ENCODE measurements at places on chromosomes 7 and 10.

DNA sequence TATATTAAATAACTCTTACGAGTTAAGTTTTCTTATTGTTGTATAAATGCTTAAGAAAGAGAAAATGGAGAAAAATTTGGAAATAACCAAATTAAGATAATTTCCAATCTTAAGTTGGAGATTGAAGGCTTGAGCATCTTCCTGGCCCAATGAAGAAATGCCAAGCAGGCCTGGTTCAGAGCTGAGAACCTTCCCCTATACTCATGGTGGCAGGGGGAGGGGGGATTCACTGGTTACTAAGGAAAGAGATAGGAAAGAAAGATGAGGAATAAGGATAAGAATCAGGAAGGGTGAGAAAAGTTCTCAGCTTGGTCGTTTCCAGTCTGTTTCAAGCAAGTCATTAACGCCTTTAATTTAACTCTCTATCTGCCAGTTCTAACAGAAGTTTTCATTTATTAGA, 166.2 kb downstream of the AVL9 start:
- H3K4me1 ChIP-seq: no peaks in the 10 kb centered on the region
- no peak overlapping the region for H3K4me3 ChIP-seq
- H3K27me3 ChIP-seq: no peaks in the 10 kb centered on the region
- no peak for DNase-seq

- no peaks in the 10 kb centered on the region for H3K36me3 ChIP-seq
- DNase-seq: no peak
- peaks cover 3% of the 10 kb centered on the region for H3K4me1 ChIP-seq
- H3K27ac ChIP-seq: no peak overlapping the region
Observed at GRCh38 chr7:80277434-80278427, 143.1 kb downstream of the GNAI1 start.

- H3K36me3 ChIP-seq: no peaks in the 10 kb centered on the region
- H3K27ac ChIP-seq: no peak overlapping the region
- DNase-seq: no peak
- H3K4me1 ChIP-seq: no peaks in the 10 kb centered on the region
Observed at GRCh38 chr10:100209303-100209702, 20.1 kb downstream of the CHUK start.

GRCh38 chr7:128030654-128031611, at the start of gene LRRC4:
LRRC4 (minus strand) TSS chr7:128031437; CDS start chr7:128030640, 797 bp downstream.
- peak within 1 kb of the TSS; percentile 50 for H3K27ac ChIP-seq
- H3K27me3 ChIP-seq: no peaks in the 10 kb centered on the region
- no peaks in the 10 kb centered on the region for H3K4me1 ChIP-seq
- DNase-seq: no peak
- no peaks in the 10 kb centered on the region for H3K36me3 ChIP-seq

- no peak for DNase-seq
- H3K27ac ChIP-seq: peak overlapping the region; percentile 58
- H3K4me3 ChIP-seq: no peak overlapping the region
- no peaks in the 10 kb centered on the region for H3K27me3 ChIP-seq
- no peaks in the 10 kb centered on the region for H3K4me1 ChIP-seq
Observed at GRCh38 chr10:11049806-11050205, 32.1 kb downstream of the CELF2 start.

DNA sequence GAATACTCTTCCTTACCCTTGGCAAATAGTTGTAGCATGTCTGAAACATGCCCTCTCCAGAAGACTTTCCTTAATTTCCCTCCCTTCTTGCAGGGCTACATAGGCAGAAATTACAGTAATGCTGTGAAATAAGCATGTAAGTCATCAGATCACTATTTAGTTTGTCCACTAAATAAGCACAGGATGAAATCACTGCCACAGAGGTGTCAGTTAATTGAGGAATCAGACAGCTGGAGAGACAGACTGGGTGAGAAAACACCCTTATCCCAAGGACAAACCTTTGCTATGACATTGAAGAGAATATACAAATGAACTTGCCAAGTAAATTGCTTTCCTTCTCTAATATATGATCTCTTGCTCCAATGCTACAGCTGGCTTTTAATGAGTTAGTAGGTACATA, 129.3 kb downstream of the CHRM2 start:
- H3K27ac ChIP-seq: no peak overlapping the region
- DNase-seq: no peak

DNA sequence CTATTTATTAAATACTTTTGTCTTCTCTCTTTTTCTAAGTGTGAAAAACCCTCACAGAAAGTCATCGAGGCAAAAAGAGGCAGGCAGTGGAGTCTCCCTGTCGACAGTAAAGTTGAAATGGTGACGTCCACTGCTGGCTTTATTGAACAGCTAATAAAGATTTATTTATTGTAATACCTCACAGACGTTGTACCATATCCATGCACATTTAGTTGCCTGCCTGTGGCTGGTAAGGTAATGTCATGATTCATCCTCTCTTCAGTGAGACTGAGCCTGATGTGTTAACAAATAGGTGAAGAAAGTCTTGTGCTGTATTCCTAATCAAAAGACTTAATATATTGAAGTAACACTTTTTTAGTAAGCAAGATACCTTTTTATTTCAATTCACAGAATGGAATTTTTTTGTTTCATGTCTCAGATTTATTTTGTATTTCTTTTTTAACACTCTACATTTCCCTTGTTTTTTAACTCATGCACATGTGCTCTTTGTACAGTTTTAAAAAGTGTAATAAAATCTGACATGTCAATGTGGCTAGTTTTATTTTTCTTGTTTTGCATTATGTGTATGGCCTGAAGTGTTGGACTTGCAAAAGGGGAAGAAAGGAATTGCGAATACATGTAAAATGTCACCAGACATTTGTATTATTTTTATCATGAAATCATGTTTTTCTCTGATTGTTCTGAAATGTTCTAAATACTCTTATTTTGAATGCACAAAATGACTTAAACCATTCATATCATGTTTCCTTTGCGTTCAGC, 43.4 kb downstream of the TARP start:
- no peaks in the 10 kb centered on the region for H3K27me3 ChIP-seq
- no peak overlapping the region for H3K27ac ChIP-seq
- H3K4me1 ChIP-seq: no peaks in the 10 kb centered on the region
- no peak overlapping the region for H3K4me3 ChIP-seq
- no peak for DNase-seq

DNA sequence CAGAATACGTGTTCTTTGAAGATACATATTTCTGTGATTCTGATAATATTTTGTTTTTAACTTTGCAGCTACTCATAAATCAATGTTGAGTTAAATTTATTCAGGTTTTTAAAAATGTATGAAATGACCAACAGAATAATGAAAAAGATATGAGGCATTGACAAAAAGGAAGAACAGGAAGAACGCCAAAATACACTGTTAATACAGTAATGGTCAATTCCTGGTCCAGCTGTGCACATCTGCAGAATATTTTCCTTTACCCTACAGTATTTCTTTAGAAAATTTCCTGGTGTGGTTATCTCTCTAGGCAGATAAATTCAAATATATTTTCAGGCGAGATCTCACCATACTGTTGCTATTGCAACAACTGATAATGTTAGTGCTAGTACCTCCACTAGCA, 203.2 kb upstream of the DGKB start:
- DNase-seq: no peak
- no peaks in the 10 kb centered on the region for H3K4me1 ChIP-seq
- no peaks in the 10 kb centered on the region for H3K27me3 ChIP-seq
- H3K4me3 ChIP-seq: no peak overlapping the region
- H3K27ac ChIP-seq: no peak overlapping the region
- no peaks in the 10 kb centered on the region for H3K36me3 ChIP-seq

DNA sequence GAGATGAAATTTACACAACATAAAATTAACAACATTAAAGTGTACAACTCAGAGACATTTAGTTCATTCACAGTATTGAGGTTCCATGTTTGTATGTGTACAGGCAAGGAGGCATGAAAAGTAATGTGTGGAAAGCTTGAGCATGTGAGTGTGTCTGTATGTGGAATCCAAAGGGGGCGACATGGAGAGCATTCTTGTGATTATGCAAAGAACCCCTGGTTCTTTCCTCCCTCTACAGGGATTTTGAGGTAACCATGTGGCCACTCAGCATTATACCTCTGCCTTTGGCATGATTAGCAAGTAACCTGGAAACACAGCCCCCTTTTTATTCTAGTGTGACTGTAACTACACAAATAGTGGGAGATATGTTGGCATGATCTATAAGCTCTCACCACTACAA, 21.0 kb downstream of the OR2F1 start:
- H3K27ac ChIP-seq: no peak overlapping the region
- no peak overlapping the region for H3K4me3 ChIP-seq
- no peak for DNase-seq
- no peaks in the 10 kb centered on the region for H3K36me3 ChIP-seq

DNA sequence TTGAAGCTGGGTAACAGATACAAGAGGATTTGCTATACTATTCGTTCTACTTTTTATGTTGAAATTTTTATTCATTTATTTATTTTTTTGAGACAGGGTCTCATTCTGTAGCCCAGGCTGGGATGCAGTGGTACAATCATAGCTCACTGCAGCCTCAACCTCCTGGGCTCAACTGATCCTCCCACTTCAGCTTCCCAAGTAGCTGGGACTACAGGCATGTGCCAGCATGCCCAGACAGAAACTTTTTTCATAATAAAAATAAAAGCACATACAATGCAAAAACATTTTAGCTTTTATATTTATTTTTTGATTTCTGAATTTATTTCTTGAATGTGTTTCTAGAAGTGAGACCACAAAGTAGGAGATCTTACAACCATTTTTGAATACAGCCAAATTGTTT, 71.2 kb downstream of the FANK1 start:
- no peak for DNase-seq
- H3K36me3 ChIP-seq: no peaks in the 10 kb centered on the region
- H3K4me3 ChIP-seq: no peak overlapping the region
- no peak overlapping the region for H3K27ac ChIP-seq
- no peaks in the 10 kb centered on the region for H3K4me1 ChIP-seq
- H3K27me3 ChIP-seq: no peaks in the 10 kb centered on the region

GRCh38 chr7:25664593-25664992, 436.3 kb upstream of the NPVF start:
- no peak overlapping the region for H3K27ac ChIP-seq
- H3K4me1 ChIP-seq: no peaks in the 10 kb centered on the region
- no peaks in the 10 kb centered on the region for H3K27me3 ChIP-seq
- no peaks in the 10 kb centered on the region for H3K36me3 ChIP-seq

GRCh38 chr7:84389242-84389641, 194.7 kb upstream of the SEMA3A start:
- H3K27me3 ChIP-seq: no peaks in the 10 kb centered on the region
- H3K27ac ChIP-seq: no peak overlapping the region
- DNase-seq: no peak
- no peaks in the 10 kb centered on the region for H3K4me1 ChIP-seq
- H3K4me3 ChIP-seq: no peak overlapping the region

DNA sequence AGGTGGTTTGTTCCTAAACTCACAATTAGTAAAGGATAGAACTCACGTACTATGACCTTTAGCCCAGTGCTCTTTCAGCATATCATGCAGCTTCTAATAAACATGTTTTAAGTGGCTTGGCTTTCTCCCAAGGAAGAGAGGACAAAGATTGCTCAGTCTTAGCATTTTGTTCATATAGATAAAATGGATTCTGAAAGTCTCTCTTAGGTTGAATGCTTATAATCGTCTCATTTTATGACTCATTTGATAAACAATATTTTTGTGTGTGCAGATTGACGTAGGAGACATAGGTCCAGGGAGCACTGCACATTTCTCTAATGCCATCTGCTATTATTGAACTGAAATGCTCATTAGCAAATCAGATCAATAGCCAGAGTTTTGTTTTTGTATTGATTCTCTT, 44.8 kb downstream of the GNAT3 start:
- no peaks in the 10 kb centered on the region for H3K27me3 ChIP-seq
- no peaks in the 10 kb centered on the region for H3K36me3 ChIP-seq
- no peak overlapping the region for H3K4me3 ChIP-seq
- no peaks in the 10 kb centered on the region for H3K4me1 ChIP-seq
- no peak for DNase-seq

DNA sequence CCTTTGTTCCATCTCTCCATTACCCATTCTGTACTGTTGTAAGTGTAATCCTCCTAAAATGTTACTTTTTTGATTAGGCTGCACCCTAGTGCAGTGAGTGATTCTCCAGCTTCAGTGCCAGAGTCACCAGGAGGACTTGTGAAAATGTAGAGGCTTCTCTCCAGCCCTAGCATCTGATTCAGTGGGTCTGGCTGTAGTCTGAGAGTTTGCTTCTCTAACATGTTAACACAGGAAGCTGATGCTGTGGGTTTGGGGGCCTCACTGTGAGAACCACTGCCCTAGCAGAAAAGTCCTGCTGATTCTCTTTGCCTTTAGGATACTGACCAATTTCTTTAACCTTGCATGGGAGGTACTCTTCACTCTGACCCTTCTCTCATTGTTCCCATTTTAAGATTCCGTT, 24.4 kb downstream of the CSGALNACT2 start:
- H3K4me3 ChIP-seq: no peak overlapping the region
- DNase-seq: no peak
- peaks cover 23% of the 10 kb centered on the region for H3K4me1 ChIP-seq
- H3K27ac ChIP-seq: no peak overlapping the region

- no peaks in the 10 kb centered on the region for H3K27me3 ChIP-seq
- H3K4me1 ChIP-seq: no peaks in the 10 kb centered on the region
- H3K4me3 ChIP-seq: no peak overlapping the region
- H3K36me3 ChIP-seq: no peaks in the 10 kb centered on the region
- H3K27ac ChIP-seq: no peak overlapping the region
Observed at GRCh38 chr7:24366876-24367275, 82.9 kb downstream of the NPY start.

DNA sequence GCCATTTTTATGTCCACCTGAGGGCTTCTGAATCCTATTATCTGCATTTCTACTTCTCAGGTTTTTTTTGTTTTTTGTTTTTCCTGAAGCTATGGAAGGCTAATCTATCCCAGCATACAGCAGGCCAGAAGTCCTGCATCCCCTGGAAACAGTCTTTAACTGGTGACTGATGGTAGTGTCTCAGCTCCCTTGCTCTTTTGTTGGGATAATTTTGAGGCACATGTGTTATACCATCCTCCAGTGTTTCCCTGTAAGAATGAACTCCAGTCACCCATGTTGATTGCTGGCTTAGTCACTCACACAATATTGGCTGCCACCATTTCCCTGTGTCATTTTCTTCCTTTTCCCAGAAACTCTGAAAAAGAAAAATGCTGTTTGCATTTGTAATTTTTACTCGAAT, 1094.0 kb upstream of the LRRN3 start:
- H3K36me3 ChIP-seq: no peaks in the 10 kb centered on the region
- no peaks in the 10 kb centered on the region for H3K27me3 ChIP-seq
- no peak for DNase-seq
- no peak overlapping the region for H3K27ac ChIP-seq
- H3K4me3 ChIP-seq: no peak overlapping the region

Data from tibial nerve (tissue), 4 donors.